ENCODE measurements at places on chromosomes 5 and 9.

GRCh38 chr9:7668541-7668940 is 131.0 kb downstream of the DMAC1 start:
- DNase-seq, result no peak

- DNase-seq, result no peak
Measured at GRCh38 chr9:37002413-37003217, 31.5 kb downstream of the PAX5 start.

DNA sequence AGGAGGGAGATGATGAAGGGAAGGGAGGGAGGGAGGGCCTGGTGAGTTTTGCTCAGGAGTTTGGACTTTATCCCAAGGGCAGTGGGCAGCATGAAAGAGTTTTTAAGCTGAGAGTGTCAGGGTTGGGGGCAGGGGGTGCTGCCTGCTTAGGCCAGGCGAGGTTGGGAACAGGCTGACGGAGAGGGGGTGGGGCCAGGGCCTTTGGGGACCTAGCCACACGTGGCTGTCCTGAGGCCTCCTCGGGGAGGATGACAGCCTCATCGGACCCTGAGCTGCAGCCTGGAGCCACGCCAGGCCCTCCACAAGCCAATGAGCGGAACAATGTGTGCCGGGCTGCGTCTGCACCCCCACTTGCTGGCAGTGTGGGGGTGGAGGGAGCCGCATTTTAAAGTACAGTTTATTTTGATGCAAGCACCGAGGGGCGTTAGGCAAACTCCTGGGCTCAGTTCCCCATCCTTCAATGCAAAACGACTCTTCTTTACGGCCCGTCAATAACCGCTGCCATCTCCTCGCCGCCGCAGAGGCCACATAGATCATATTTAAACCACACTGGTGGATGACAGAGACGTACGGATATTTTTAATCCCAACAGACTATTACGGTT is 5.3 kb upstream of the RXRA start:
- no peak for DNase-seq

GRCh38 chr5:25033658-25034057 is 388.9 kb upstream of the CDH10 start:
- no peak for DNase-seq

DNA sequence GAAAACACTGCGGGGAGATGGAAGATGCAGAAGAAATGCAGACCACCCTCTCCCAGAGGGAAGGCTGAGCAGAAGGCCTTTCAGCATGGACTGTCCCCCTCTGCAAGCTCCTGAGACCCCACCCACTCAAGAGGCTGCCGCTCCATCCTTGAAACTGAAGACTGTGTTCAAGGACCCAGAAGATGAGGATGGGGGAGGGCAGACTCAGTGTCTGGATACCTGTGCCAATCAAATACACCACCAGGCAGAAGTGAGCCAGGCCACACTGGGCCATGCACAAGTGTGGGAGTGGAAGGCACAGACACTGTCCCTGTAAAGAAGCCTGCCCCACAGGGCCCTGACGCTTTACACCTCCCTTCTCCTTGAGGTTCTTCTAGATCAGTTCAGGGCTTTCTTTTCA is 40.0 kb upstream of the IPPK start:
- no peak for DNase-seq

DNA sequence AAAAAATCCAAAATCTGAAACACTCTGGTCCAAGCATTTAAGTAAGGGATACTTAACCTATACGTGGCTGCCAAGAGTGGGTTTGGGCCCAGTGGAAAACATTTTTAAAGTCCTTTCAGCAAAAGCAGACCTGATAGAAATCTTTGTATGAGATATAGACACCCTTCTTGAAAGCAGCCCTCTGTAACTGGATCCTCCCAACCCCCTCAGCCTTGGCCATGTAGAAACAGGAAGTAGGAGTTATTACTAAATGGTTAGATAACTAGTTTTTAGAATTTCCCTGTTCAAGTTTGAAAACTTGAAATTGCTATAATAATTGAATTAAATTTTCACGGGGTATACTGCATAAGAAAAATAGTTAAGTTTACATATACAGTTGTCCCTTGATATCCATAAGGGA is 111.3 kb upstream of the PCA3 start:
- no peak for DNase-seq

All from NCI-H345 (cell line).